ENCODE measurements at places on chromosomes 2 and 18.

DNA sequence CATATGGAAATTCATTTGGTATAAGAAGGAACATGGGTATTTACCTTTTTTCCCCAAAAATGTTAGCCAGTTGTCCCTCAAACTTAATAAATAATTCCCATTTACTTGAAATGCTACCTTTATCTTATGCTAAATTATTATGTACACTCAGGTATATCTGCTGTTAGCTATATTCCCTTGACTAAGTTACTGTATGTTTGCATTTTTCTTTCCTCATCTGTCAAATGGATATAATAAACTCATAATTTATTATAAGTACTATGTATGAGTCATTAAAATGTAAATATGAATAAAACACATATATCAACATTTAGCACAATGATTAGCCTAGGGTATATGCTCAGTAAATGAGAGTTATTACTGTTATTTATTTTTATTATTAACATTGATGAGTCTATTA, 117.4 kb downstream of the PMS1 start:
- DNase-seq = no peak

DNA sequence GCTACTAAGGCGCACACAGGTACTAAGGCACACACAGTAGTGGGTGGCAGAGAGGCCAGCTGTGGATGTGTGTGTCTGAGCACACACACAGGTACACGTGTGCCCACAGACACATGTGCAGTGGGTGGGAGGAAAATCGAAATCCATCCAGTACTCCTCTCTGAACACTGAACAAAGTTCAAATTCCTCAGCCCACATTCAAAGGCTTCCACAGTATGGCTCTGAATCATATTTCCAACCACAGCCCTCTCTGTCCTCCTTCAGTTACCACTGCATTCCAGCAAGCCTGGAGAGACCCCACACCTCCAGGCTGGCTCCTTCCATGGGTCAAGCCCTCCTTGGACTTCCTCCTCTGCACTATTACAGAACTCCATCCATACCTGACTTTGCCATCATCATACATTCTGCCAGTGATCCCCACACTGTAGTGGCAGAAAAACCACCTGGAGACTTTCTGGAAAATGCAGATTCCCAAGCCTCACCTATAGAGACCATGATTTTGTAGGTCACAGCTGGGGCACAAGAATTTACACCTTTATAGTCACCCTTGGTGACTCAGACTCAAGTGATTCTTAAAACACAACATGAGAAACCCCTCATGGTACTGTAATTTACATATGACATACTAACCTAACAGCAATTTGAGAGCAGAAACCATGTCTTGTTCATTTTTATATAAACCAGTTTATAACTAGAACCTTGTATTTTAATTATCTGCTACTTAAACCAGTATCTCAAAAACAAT, 31.4 kb downstream of the EPG5 start:
- DNase-seq = no peak

DNA sequence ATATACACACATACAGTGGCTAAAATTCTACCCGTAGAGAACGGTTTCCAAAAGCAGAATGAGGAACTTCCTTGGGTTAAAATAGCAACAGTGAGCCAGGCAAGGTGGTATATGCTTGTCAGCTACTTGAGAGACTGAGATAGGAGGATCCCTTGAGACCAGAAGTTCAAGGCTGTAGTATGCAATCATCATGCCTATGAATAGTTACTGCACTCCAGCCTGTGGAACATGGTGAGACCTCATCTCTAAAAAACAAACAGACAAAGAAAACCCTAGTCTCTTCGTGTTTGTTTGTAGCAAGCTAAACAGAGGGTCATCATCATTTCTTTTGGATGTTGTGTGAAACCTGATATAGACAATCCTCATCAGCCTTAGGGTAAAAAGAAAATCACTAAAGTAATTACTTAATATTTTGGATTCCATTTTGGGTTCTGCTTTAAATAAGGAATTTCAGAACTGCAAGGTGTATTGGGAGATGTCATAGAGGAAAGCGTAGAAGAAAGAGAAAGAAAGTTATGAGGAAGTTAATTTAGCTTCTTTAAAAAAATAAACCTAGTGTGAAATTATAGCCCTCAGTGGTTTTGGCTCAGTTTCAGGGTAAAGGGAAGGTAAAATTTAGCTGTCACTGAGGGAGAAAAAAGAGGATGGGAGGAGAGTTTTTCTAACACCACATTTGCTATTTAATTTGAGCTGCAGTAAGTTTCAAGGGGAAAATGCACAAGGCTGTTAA, 46.5 kb downstream of the PLEK start:
- no peak for DNase-seq

DNA sequence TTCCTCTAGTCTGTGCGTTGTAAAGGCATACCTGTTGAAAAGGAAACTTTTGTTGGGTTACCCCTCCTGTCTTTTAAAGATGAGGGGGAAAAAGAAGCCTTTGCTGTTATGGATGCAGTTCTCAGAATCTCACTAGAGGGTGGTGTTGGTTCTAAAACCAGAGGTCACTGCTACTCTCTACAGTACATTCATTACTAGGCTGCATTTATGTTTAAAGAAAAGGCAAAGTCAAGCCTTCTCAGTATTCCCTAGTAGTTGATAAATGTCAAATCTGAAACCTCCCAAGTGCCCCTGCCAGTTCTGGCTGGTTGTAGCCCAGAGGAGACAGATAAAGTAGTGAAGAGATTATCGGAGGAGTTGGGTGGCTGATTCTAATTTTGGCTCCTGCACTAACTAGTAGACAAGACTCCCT, 1.4 kb upstream of the PLCL1 start:
- DNase-seq = no peak

GRCh38 chr2:128236491-128237035, 82.1 kb downstream of the HS6ST1 start:
- DNase-seq = peak; percentile 75

DNA sequence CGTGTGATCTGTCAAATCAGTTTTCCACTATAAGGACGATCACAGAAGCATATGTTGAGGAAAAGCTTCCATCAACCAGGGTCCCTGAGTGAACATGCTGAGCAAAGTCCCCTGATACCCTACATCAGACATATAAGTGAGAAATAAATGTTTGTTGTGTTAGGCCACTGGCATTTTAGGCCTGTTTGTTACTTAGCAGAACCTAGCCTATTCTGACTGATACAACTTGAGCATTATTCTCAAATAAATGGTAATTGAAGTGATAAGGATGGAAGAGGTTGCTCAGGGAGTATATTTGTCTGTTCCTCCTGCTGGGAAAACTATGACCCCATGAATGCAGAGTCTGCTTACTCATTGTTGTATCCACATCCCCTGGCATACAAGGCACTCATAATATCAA, 106.4 kb downstream of the LOXHD1 start:
- DNase-seq = no peak

- no peak for DNase-seq
Measured at GRCh38 chr2:221649051-221649775, 77.1 kb upstream of the EPHA4 start.

DNA sequence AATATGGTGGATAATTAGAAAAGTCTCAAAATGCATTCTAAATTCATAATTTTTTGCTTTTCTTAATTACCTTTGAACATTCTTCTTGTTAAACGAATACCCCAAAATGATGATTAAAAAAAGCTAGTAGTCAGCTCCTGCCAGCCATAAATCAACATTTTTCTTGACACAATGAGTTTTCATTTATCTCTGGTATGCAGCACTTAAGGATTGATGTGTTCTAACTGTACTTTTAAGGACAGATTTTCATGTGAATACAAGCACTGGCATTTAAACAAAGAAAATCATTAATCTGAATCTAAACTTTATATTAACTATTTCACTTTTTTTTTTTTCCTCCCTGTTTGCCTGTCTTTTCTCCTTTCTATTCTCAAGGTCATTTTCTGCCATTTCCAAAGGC, 976.8 kb downstream of the TMEM182 start:
- no peak for DNase-seq

DNA sequence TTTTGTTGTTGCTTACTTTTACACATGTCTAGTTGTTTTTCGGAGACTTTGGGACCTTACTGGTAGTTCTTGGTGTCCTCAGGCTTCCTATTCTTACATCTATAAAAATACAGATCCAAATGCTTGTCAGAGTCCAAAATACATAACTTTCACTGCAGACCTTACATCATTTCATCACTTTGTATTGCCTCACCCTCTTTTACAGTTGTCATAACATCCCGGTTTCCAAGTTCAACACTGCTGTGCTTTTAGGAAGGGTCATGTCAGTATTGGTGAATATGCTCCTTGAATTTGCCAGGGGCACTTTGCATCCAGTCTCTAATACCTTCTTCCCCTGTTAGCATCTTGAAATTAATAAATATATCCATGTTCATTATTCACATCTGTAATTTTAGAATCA, 518.2 kb upstream of the RAB12 start:
- DNase-seq = no peak

DNA sequence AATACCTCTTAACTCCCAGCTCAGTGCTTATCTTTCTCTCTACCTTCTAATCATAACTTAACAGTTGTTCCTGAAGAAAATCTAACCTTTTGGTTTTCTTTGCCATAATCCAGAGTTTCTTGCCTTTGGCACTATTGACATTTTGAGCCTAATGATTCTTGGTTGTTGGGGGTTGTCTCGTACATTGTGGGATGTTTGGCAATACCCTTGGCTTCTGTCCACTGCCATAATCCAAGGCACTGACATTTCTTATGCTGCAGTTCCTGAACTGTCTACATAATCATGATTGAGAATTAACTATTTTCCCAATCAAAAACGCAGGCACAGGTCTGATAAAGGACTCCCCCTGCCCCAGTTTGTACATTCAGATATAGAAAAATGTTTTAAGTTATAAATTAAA, 203.2 kb upstream of the MEX3C start:
- no peak for DNase-seq

GRCh38 chr2:150549381-150549780, 61.9 kb upstream of the RND3 start:
- no peak for DNase-seq

- peak; percentile 80 for DNase-seq
Measured at GRCh38 chr2:9179572-9180201, 26.9 kb upstream of the ASAP2 start.

- DNase-seq = no peak
Measured at GRCh38 chr2:183072177-183072576, 6.4 kb upstream of the DUSP19 start.

DNA sequence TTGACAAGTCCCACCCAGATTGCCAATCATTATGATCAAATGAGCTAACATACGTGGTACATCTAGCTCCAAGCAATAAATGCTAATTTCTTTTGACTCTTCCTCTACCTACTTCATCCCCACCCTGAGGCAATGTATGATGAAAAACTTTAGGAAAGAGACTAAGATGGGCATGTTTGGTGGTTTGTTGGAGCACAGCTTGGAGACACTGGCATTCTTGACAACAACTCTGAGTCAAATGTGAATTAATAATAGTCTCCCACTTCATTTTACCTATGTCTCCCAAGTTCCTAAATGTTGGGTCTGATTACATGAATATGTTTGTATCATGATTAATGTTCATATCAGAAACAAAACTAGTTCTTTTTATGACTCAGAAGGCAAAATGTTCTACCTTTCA, 36.6 kb downstream of the EXOC6B start:
- no peak for DNase-seq

GRCh38 chr2:206989311-206989710, 50.0 kb downstream of the CPO start:
- no peak for DNase-seq

DNA sequence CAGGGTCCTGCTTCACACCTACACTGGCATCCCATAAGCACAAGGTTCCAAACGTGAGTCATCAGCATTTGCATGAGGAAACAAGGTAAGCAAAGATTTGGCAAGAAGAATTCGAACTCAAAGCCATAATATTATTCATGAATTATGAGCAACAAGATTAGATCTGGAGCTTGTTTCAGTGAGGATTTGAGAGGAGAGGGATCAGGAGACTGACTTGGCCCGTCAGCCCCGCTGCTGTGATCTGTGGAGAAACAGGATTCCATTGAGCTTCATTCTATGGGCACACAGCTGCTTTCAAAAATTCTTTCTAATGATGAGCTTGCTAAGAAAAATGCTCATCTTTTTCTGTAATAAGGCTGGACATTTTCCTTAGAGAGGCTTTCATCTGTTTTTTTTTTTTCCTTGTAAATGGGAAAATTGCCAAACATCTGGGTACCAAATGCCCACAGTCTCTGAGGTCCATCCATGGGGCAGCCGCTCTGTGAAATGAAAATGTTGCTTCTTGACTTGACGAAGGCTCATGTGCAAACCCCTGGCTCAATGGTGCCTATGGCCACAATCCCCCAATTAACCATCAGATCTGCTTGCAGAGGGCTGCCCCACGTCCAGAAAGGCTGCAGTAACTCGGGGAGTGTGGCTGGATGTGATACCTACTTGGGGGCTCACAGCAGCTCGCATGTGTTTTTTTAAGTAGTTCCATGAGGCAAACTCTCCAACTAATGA, 179.3 kb downstream of the TMEM18 start:
- no peak for DNase-seq

- no peak for DNase-seq
Measured at GRCh38 chr2:26706616-26707473, 14.3 kb downstream of the KCNK3 start.

DNA sequence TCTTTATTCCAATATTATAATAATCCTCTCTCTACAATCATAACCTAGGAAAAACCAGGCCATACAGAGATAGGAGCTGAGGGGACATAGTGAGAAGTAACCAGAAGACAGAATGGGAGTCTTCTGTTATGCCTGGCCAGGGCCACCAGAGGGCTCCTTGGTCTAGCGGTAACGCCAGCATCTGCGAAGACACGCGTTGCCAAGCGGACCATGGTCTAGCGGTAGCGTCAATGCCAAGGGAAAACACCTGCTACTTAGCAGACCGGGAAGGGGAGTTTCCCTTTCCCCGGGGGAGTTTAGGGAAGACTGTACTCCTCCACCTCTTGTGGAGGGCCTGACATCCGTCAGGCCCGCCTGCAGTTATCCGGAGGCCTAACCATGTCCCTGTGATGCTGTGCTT, 36.6 kb downstream of the ARL6IP6 start:
- no peak for DNase-seq

DNA sequence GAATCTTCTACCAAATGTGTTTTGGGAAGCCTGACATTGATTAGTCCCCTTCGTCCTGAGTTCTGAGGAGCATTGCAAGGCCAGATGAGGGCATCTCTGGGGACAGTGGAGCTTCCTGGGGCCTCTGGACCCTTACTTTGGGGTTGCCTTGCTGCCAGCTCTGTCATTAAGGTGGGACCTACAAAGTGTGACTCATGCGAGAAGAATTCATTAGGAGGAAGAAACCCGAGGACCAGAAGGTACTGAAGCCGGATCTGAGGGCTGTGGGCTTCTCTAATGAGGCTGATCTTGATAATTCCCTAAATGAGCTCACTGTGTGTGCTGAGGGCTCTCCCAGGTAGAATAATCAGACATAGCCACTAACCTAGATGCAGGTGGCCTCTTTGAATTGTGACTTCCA, 695 bp upstream of the SCYGR2 start:
- DNase-seq = no peak

DNA sequence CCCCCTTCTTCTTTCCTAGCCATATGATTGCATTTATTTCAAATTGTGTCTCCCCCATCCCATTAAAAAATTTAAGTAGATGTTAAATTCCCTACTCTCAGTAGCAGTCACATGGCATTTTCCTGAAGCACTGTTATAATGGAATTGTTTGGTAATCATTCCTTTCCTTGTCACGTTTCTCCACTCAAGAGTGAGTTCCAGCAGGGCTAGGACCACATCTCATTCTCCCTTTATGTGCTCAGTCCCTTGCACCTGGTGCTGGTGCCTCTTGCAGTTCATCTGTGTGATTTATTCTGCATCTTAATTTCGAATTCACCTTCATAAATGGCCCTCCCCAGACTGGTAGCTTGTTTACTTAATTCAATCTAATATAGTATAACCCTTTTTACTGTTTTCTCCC, 70.3 kb upstream of the NOSTRIN start:
- no peak for DNase-seq

Measured in GM04503 (cell line).